ENCODE measurements at places on chromosomes 6 and 20.

- no peak for DNase-seq
These were observed 20.7 kb upstream of the ELOVL2 start for GRCh38 chr6:11064836-11065235.

DNA sequence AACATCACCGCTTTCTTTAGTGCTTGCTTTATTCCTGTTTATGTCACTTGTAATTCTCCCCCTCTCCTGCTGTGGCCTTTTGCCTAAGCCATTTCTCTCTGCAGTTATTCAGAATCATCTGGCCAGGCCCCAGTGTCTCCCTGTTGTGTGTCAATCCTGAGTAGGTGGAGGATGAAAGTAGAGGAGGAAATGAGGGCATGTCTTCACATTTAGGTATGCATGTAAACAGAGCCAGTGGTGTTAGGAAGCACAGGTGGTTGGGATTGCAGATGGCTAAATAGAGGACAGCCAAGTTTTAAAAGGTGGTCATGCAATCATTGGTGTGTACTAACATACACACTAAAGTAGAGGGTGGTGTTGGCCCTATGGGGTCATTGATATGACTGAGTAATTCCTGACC lies 5.2 kb downstream of the PRSS35 start:
- DNase-seq: no peak

- DNase-seq: no peak
These were observed 12.8 kb upstream of the PLEKHG1 start for GRCh38 chr6:150586850-150587359.

DNA sequence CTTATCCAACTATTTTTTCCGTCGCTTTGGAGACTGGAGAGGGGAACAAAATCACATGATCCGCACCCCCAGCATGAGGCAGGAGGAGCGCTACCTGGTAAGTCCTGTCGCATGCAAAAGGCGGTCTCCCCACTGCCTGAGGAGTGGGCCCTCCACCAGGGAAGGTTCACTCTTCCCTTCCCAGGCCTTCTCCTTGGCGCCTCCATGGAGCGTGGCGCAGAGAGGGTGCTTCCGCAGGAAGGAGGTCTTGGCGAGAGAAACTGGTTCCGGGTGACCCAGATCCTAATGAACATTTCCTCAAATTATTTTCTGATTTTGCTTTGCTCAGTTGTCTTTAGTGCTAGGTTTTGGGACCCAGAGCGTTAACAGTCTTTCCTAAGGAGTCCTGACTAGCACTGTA lies 217.6 kb downstream of the UST start:
- no peak for DNase-seq

- DNase-seq: peak; percentile 72
These were observed 159.9 kb downstream of the OR2B2 start for GRCh38 chr6:27752038-27752885.

DNA sequence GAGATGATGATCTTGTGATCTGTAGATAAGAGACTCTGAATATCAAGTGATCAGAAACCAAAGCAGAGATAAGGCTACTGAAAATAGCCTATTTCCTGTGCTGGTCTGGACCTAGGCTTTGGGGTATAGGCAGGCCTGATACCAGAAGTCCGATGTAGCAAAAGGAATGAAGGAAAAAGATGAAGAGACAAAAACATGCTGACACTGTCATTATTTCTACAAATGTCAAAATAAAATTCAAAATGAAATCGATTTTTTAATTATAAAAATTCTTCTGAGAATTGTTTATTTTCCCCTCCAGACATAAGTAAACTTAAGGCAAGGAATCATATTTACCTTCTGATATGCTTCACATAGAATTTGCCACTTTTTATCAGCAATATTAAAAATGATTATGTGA lies 252.8 kb downstream of the PRKN start:
- no peak for DNase-seq

- DNase-seq: no peak
These were observed 237.8 kb downstream of the TBX18 start for GRCh38 chr6:84526631-84527030.

- no peak for DNase-seq
These were observed 9.2 kb downstream of the GPX5 start for GRCh38 chr6:28534875-28535274.

GRCh38 chr20:19835533-19836222 lies 77.6 kb downstream of the RIN2 start:
- DNase-seq: no peak

DNA sequence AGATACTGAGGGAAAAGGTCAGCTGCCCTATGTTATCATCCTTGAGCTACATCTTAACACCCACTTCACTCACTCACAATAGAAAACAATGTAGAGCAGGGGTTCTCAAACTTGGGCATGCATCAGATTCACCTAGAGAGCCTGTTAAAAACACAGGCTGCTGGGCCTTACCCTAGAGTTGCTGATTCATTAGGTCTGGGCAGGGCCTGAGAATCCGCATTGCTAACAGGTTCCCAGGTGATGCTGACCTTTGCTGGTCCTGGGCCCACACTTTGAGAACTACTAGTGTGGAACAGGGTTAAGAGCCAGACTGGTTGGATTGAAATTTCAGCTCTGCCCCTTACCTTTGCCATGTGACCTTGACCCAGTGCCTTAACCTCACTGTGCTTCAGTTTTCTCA lies 25.1 kb downstream of the RSPO4 start:
- DNase-seq: no peak

DNA sequence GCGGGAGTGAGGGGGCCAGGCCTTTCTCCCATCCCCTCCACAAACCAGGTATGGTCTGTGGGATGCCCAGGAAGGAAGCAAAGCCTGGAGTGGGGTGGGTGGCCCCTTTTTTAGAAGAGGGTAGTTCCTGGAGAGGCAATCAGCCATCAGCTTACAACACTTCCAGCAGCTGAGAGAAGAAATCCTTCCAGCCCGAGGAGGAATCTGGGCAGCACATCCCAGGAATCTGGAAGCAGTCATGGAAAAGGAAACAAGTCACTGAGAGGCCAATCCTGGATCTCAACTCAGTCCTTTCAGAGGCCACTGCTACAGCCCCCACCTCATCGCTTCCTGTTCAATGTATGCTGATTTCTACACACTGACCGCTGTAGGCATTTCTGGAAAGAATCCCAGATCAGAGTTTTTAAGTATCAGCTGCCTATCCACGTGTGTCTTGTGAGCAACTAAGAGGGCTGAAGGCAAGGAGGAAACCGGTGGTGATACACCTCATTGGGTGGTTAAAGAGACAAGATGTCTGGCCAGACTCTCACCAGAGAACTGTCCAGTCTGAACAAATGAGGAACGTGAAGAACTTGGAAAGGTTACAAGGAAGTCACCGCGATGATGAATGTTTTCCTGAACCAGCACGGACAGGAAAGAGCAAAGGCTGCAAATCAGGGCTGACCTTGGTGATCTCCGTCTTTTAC lies 92.9 kb upstream of the SHLD1 start:
- DNase-seq: peak; percentile 87

GRCh38 chr20:57198132-57199072 lies 68.0 kb downstream of the BMP7 start:
- no peak for DNase-seq

DNA sequence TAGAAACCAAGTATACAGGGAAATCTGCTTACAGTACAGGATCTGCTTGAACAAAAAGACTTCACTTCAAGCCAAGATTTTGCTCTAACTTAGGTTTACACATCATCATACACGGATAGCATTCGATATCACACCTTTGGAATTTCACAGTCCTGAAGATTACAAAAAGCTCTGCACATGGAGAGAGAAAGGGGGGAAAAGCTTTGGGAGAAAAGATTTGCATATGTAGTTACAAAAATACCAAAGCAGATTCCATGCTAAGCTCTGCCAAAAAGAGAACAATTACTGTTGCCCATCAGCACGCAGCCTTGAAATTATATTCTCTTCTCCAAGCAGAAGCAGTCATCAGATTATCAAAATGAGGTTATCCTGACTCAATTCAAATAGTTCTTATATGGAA lies 62.0 kb downstream of the HIVEP2 start:
- DNase-seq: no peak

DNA sequence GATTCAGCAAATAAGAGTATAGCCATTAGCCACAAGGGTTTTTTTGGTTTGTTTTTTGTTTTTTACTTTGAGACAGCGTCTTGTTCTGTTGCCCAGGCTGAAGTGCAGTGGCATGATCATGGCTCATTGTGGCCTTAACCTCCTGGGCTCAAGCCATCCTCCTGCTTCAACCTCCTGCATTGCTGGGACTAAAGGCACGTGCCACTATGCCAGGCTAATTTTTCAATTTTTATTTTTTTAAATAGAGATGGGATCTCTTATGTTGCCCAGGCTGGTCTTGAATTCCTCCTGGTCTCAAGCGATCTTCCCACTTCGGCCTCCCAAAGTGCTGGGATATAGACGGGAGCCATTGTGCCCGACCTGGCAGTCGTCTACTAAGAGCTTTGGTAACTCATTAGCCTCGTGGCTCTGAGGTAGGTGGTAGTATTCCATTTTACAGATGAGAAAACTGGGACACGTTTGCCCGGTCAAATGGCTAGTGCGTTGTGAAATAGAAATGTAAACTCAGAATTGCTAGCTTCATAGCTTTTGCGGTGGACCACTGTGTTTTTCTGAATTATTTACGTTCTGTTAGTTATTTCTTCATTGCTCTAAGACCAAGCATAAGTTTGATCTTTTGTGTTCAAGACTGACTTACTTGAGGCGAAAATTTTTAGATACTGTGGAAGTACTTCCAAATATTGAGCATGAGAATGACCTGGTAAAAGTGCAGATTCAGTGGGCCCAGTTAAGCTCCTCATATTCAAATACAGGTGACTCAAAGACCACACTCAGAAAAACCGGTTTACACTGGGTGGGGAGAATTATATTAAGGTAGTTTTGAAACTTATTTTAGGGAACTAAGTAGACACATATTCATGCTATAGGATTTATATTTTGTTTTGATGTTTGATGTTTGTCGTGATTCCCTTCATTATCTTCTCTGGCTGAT lies 2.1 kb downstream of the PANK2 start:
- DNase-seq: peak; percentile 48

GRCh38 chr6:11667876-11668275 lies 110.7 kb downstream of the ADTRP start:
- DNase-seq: no peak

DNA sequence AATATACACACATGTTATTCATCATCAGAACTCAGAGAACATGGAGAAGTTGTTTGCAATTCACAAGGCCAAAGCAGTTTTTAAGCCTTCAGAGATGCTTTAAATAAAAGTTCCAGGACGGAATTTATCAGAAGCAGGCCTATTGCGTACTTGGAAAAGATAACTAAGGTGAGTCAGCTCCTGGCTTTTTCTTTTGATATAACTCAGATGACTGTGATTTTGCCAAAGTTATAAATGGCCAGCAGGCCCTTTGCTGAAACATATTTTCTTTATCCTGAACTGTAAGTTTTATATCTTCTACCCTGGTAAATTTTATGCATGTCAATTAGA lies 55.0 kb upstream of the PLCB1 start:
- no peak for DNase-seq

- DNase-seq: no peak
These were observed 41.5 kb downstream of the SH3BGRL2 start for GRCh38 chr6:79672631-79673111.

GRCh38 chr6:6600875-6601274 lies 12.4 kb downstream of the LY86 start:
- DNase-seq: no peak

- DNase-seq: peak; percentile 37
These were observed 181.9 kb downstream of the NFATC2 start for GRCh38 chr20:51360451-51361201.

- no peak for DNase-seq
These were observed 8.9 kb downstream of the GNMT start for GRCh38 chr6:42969431-42969830.

- DNase-seq: no peak
These were observed 553.9 kb downstream of the PTPRT start for GRCh38 chr20:42635699-42636411.

DNA sequence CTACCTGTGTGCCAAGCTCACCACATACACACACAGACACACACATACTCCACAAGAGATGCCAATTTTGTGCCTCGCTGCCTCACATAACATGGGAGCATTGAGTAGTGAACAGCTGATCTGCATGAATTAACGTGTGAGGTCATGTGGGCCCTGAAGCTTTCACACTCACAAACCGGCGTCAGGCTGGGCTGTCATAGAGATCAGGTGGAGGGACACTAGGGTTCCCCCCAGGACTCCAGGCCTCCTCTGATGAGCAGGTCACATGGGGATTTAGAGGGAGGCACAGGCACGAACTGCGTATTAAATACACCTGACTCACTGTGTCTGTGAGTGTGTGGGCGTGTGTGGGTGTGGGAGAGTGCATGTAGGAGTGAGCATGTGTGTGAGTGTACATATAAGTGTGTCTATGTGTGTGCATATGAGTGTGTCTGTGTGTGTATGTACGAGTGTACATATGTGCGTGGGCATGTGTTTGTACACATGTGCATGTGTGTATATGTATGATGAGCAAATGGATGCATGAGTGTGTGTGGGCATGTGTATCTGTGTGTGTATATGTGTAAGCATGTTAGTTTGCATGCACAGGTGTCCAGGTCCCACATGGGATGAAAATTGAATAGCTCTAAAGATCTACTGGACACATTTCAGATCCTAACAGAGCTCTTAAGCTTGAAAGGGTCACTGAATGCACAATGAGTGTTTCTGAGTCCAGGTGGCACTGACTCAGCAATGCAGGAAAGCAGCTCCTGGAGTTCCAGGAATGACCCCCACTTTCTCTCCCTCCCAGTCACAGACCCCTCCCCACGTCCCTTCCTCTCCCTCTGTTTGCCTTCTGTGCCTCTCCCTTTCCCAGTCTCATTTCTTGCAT lies 336.6 kb downstream of the PREX1 start:
- peak; percentile 35 for DNase-seq

GRCh38 chr20:43516251-43516824 lies 8.8 kb downstream of the L3MBTL1 start:
- DNase-seq: no peak

DNA sequence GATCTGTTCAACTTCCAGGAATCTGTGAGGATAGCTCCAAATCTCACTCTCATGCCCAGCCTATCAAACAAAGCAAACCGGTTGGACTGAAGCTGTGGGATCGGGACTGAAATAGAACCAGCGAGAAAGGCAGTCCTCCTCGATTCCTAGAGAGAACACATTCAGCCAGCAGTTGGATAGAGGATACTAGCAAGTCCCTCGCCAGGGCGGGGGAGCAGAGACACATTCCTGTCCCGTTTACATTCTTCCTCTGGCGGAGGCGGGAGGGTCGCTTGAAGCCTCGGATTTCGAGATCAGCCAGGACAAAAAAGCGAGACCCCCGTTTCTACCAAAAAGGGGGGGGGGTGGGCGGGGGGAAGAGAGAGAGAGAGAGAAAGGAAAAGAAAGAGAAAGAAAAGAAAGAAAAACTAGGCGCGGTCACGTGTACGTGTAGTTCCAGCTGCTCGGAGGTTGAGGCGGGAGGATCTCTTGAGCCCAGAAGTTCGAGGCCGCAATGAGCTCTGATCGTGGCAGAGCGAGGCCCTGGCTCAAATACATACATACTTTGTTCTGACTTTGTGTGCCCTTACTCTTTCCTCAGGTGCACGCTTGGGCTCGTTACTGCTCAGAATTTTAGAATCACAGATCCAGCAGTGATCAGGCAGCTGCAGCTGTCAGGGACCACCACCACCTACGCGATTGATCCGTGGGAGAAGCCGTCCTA lies 19.5 kb downstream of the ZNF311 start:
- peak; percentile 93 for DNase-seq

DNA sequence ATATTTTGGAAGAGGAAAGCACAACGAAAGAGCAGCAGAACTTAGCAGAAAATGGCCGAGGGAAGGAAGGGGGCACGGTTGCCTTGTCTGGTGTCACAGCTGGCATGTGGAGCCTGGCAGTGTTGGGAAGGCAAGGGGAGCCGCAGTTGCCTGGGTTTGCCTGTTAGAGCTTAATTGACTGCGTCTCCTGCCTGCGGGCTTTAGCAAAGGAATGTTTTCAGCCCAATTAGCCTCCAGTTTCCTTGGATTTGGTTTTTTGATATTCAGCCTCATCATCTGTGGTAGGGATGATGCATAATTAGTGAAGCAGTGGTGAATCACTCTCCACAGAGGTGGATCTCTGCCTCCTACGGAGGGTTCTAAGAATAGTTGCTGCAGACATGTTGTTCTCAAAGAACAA lies 832.6 kb downstream of the QKI start:
- DNase-seq: no peak
